ENCODE measurements at places on chromosomes 1 and 21.

DNA sequence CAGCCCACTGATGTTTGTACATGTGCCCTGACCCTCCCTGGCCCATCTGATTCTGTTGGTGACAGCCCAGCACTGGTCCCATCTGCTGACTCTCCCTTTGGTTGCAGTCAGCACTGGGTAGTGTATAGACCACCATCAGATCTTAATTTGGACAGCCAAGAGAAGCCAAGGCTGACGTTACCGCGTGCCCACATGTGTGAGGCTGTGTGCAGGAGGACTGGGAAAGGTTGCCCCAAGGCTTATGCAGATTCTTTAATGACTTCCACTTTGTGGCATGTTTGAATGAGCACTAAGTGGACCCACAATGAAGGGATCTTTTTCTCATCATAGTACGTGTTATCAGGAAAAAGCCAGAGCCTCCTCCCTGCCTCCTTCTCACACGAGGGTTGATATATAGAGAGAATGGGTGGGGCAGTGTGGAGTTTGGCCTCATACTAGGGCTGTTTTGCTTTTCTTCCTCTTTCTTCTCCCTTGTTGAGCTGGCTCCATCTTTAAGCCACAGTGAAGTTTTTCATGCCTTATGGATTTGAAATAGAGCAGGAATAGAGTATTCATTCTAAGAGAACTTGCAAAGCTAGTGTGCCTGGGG, 93.5 kb downstream of the NAV1 start:
- no peak for DNase-seq

GRCh38 chr1:163056831-163057230, 12.3 kb upstream of the RGS4 start:
- no peak for DNase-seq

GRCh38 chr1:232766904-232767303, 38.3 kb upstream of the MAP10 start:
- DNase-seq = no peak

GRCh38 chr1:43269627-43270375, at the start of gene TMEM125:
Gene TMEM125, plus strand, starts transcription at chr1:43269983. Its CDS starts 2,740 bp downstream, at chr1:43272723.
- no peak for DNase-seq

All from activated CD4-positive, CD25-positive, alpha-beta regulatory T cell treated with anti-CD3 and anti-CD28 coated beads, Interleukin-2, amount 50 U/mL, for 16 hours (primary cell).